ENCODE measurements at places on chromosomes 7 and 10. TPM values are rescaled to one million over a fixed set of nuclear protein-coding genes. Genes with fewer than 3 reads are reported as not detected.

The CDK14 gene
- total RNA-seq = 14.3 TPM

The AQP1 gene
- 10.3 TPM for total RNA-seq

The PBLD gene
- total RNA-seq = 1.8 TPM

The C10orf53 gene
- total RNA-seq = not detected

The FAM180A gene
- total RNA-seq = not detected

The FLNC gene
- total RNA-seq = 232 TPM

The SYT15B gene
- total RNA-seq = 2.6 TPM

The HTR5A gene
- not detected for total RNA-seq

The MPP7 gene
- 2.8 TPM for total RNA-seq

The STOX1 gene
- total RNA-seq = 0.16 TPM

The COL26A1 gene
- total RNA-seq = 0.25 TPM

The TMEM270 gene
- not detected for total RNA-seq

The SPDYE8 gene
- total RNA-seq = not detected

The PNLIPRP1 gene
- not detected for total RNA-seq

The ZNF804B gene
- total RNA-seq = not detected

The RAB19 gene
- 0.33 TPM for total RNA-seq

The SAMD9L gene
- total RNA-seq = under 0.01 TPM

The PIP gene
- total RNA-seq = not detected

All from mesangial cell (primary cell).